Activated B cell treated with CpG ODN at 0.5 μM for 24 hours (primary cell): ENCODE measurements at places on chromosomes 13 and 19. TPM values are rescaled to one million over a fixed set of nuclear protein-coding genes. Genes with fewer than 3 reads are reported as not detected.
A peak's percentile ranks its signal among the peaks of the same experiment; 100 is the strongest.

DNA sequence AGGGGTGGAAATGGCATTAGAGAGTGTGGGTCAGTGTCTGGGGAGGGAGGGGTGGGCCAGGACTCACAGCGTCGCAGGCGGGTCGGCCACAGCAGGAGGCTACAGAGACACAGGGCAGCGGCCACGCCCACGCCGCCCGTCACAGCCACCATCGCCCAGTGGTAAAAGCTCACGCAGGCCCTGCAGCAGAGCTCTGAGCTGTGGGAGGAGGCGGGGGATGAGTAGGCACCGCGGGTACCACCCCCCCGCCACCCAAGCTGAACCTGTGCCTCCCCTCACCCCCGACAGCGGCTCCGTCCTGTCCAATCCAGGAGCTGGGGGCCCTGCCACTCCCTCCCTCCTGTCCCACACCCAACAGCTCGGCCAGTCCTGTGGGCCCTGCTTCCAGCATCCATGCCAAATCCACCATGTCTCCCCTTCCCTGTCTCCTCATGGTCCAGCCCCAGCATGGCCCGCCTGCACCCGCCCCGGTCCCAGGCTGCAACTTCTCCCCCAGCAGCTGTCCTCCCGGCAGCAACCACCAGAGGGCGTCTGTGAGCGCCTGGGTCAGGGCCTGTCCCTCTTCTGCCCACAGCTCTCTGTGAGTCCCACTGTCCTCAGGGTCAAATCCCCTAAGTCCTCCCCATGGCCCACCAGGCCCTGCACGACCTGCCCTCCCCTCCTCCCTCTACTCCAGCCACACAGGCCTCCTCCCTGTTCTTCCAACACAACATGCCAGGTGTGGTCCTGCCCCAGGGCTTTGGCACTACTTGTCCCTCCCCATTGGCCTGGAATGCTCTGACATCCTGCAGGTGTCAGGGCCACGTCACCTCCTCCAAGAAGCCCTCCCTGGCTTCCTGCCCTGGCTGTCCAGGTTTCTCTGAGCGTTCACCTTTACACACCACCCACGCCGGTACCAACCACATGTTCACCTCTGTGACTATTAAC, 6.0 kb downstream of the TEKTIP1 start:
- DNase-seq = peak; percentile 84

EPSTI1 gene
- 30.6 and 32.8 TPM in 2 replicates for total RNA-seq

ZNF700 gene
- total RNA-seq = 24.5 and 33.1 TPM in 2 replicates

DNA sequence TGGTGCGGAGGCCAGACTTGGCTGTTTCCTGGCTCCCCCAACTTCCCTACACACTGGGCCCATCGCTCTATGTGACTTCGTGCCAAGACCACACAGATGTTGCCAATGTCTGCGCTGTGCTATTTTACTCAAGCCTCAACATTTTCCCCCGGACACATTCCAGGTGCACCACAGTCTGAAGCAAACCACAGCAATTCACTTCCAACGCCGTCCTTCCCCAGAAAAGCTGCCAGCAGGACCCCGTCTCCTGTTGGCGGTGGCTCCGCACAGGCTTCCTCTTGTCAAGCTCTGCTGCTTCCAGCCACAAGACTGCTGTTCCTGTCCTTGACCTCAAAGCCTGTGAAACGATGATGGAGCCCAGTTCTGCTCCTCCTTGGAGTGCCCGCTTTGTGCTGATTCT, 100.7 kb downstream of the CRYL1 start:
- DNase-seq = no peak

DNA sequence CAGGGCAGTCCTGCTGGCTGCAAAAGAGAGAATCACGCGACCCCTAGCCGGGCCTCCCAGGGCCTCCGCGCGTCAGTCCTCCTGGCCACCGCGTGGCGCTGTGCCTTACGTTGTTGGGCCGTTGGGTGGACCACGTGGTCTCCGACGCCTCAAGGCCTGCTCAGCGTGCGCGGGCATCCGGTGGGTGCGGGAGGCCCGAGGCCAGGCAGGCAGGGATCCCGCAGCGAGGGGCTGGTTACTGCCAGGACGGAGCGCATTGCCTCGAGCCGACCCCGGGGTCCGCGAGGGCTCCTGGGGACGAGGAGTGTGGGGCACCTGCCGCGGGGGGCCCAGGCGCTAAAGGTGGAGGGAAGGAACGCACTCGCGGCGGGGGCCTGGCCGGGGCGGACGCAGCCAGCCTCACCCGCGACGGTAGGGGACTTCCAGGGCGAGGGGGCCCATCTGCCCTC, at the start of gene TDRD12:
Gene TDRD12, plus strand, starts transcription at position 157 of the 449 bp plus-strand sequence. CDS start 306 bp downstream, outside the sequence.
- no peak for DNase-seq

- no peak for DNase-seq
Observed at GRCh38 chr13:26053418-26053980, 1.7 kb upstream of the SHISA2 start.

DNA sequence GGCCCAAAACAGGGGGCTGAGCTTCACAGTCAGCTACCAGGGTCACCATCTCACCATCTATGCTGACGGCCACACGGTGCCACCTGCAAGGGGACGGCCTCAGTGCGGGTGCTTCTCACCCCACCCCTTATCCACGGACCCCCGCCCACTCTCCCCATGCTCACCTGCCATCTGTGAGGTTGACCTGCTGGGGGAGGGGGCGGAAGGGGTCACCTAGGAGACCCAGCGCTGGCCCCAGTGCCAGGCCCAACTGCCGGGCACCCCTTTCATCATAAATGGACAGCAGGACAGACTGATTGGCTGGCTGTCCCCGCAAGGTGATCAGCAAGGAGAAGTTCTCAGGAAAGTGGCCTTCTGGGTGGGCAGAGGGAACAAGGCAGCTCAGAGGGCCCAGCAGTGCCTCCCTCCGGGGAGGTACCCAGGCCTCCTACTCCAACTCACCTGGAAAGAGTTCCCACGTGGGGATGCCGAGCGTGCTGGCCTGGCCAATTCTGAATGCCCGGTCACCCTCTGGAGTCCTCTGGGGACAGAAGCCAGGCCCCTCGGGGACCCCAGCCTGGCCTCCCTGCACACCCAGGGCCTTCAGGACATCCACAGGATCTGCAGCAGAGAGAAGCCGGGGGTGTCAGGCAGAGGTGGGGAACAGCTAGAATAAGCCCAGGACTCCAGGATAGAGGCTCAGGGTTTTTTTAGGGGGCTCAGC, 4.5 kb downstream of the COL5A3 start:
- no peak for DNase-seq

DNA sequence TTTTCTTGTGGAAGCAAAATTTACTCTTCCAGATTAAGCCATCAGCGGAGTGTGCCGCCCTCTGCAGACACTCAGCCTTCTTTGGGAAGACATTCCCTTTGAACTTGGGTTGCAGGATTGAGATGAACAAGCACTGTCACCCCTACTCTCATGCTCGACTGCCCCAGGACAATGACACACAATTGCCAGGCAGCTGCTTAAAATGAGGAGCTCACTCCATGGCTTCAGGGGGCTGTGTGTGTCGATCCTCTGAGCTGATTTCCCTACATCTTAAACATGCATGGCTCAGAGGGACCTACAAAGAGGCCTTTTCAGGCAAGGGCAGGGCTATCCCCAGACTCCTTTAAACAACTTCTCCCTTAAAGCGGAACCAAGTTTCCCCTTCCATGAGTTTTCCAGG, 107.5 kb upstream of the MBNL2 start:
- DNase-seq = no peak

GRCh38 chr13:41746259-41746658, 214.7 kb downstream of the VWA8 start:
- no peak for DNase-seq

ZNF723 gene
- not detected in 2 replicates for total RNA-seq

DNA sequence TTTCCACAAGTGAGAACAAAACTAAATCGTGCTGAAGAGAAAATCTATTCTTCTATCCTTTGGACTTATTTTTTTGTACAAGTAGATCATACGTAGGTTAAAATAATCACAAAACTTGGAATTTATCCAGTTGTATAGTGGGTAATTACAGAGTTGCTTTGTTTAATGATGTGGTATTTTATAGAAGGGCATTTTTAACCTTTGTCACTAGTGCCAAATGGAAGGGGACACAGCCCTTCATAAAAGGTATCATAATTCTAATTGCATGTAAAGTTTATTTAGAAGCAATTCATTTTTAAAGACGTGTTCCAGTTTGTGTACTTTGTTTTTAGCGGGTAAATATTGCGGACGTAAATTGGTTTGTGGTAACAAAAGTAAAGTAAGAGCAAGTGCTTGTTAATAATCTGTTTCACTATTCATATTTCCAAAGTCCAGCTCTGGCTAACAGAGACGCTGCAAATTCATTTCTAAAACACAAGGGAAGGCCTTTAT, 99.5 kb downstream of the ERCC5 start:
- DNase-seq = no peak

UNC13A gene
- 0.02 and 0.04 TPM in 2 replicates for total RNA-seq

- DNase-seq = no peak
Observed at GRCh38 chr13:33189470-33189869, 96.1 kb downstream of the STARD13 start.

GRCh38 chr13:34103854-34104253, 285.9 kb downstream of the RFC3 start:
- DNase-seq = no peak

GRCh38 chr13:19781526-19781925, 1.2 kb downstream of the PSPC1 start:
- DNase-seq = no peak

DNA sequence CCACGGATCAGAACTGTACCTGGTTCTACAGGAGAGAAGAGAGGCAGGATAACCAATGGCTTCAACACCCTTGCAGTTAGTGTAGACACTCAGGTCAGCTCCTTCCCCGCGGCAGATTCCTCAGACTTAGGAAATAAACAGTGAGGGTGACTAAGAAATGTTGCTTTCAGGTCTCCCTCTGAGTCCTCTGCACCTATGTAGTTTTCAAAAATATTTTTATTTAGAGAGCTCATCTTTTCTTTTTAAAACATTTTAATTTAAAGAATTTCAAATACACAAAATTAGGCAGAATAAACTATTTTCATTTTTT, 195.2 kb downstream of the KLF12 start:
- DNase-seq = no peak

ICAM4 gene
- total RNA-seq = 0.71 and 0.95 TPM in 2 replicates

GRCh38 chr19:591099-591958, 1.6 kb downstream of the HCN2 start:
- DNase-seq = no peak

DNA sequence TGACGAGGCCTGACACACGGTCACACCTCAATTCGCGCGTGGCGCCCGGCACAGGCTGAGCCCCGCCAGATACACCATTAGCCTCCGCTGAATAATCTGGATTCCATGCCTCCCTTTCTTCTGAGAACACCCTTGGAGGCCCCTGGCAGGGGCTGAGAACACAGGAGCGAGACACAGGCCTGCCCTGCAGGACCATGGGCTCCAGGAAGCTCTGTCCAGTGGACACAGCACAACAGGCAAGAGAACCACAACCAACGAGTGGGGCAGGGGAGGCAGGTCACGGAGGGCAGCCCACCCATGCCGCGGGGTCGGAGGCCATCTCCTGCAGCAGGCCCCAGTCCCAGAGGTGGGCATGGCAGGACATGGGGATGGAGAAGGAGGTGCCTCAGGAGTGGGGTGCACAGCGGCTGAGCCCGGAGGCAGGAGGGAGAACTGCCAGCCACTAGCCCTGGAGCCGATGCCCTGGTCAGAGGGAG, 75.8 kb upstream of the C13orf46 start:
- no peak for DNase-seq

DNA sequence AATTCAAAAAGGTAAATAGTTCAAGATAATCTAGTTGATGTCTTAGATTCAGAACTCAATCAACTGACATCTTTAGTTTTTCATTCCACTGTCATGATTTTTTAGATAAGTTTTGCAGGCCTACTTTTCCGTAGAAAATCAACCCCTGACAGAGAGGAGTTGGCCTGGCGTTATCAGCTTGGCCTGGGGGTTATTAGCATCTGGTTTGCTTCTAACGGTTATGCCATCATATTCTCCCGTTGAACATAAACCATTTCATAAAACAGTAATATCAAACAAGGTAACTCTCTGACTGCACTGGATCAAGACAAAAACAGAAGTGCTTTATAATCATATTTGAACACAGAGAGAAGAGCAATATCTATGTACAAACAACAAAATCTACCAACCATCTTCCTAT, 130.8 kb upstream of the PCDH20 start:
- no peak for DNase-seq

ZNF763 gene
- total RNA-seq = 9.8 and 10.0 TPM in 2 replicates

SIX5 gene
- total RNA-seq = 1.2 and 1.9 TPM in 2 replicates

CFAP97D2 gene
- not detected in 2 replicates for total RNA-seq

COL4A2 gene
- 0.61 TPM in 1 of 2 replicates, not detected in the other for total RNA-seq

DNA sequence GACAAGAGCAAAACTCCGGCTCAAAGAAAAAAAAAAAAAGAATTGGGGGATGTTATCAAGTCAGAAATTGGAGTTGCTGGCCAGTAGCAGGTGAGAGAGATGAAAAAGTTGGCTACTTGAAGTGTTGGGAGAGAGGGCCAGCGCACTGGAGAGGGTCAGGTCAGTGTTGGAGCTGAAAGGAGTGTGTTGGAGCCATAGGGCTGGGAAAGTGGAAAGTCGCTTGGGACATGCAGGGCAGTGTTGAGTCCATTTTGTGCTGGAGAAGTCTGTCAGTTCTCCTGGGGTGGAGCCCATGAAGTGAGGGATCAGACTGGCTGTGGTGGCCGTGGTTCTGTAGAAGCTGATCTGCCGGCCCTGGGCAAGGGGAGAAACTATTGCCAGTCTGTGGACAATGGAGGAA, 1.7 kb downstream of the PPP1R37 start:
- no peak for DNase-seq

- no peak for DNase-seq
Observed at GRCh38 chr13:49877629-49878218, 58.4 kb downstream of the SPRYD7 start.

GRCh38 chr13:35388441-35389355, 87.8 kb downstream of the MAB21L1 start:
- DNase-seq = no peak

- no peak for DNase-seq
Observed at GRCh38 chr13:47420020-47420419, 523.2 kb upstream of the HTR2A start.

DNA sequence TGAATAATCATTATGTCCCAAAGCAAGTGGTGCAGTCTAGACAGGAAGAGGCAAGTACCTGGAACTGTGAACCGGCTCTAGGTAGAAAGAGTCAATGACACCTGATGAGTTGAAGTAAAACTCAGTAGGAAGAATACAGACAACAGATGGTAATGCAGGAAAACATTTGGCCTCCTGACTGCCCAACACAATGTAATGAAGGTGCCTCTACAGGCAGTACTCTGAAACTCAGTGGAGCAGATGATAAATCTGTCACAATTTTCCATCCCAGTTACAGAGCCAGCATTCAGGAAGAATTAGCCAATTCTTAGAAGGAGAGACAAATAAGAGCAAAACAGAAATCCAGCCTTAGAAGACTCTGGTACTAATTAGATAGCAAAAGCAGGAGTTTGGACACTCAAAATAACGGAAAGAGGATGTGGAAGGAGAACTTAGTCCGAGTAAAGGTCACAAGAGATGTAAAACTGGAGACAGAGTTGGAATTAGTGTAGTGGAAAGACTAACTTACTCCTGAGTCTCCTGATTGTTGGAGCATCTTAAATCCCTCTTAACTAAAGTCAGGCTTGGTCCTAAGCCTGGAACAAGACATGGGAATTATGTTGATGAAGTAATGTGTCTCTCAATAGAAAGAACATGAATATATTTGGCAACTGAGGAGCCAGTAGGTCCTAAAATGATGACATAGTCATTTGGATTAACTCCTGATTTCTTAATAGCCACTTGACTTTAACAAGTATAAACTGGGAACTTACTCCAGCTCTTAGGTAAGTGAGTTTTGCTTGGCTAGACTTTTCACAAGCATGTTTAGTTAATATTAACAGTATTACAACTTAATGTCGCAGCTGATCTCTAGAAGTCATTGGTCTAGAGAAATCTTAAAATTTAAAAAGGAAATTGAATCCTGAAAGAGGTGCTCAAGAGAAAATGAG, 457.3 kb upstream of the MIR17HG start:
- DNase-seq = no peak

METTL21C gene
- total RNA-seq = not detected in 2 replicates
